ENCODE measurements at places on chromosomes 2 and 18.

DNA sequence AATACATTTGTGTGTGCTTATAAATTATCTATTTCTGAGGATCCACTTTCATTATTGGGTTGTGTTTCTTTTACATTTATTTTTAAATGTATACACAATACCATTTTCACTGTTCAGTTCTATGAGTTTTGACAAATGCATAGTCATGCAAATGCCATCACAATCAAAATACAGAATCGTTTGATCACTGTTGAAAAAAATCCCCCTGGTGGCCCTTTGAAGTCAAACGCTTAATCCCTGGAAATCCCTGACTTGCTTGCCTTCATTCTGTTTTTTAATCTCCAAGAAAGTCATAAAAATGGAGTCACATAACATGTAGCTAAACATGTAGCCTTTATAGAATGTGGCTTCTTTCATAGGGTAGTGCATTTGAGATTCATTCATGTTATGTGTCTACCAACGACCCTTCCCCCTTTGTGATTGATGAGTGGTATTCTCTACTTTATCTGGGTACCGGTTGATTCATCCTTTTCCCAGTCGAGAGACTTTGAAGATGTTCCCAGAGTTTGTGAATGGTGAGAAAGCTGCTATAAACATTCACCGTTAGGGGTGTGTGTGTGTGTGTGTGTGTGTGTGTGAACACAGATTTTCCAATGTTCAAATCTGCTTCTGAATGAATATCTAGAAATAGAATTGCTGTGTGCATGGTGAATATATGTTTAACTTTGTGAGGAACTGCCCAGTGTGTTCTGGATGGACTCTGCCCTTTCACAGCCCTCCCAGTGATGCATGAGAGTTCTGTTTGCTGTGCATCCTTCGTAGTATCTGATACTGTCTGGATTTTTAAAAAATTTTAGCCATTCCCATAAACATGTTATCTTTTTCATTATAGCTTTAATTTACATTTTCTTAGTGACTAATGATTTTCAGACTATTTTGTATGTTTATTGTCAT is 173.6 kb downstream of the GALR1 start:
- DNase-seq = no peak

GRCh38 chr2:3712424-3712823 is 9.0 kb downstream of the DCDC2C start:
- no peak for DNase-seq

DNA sequence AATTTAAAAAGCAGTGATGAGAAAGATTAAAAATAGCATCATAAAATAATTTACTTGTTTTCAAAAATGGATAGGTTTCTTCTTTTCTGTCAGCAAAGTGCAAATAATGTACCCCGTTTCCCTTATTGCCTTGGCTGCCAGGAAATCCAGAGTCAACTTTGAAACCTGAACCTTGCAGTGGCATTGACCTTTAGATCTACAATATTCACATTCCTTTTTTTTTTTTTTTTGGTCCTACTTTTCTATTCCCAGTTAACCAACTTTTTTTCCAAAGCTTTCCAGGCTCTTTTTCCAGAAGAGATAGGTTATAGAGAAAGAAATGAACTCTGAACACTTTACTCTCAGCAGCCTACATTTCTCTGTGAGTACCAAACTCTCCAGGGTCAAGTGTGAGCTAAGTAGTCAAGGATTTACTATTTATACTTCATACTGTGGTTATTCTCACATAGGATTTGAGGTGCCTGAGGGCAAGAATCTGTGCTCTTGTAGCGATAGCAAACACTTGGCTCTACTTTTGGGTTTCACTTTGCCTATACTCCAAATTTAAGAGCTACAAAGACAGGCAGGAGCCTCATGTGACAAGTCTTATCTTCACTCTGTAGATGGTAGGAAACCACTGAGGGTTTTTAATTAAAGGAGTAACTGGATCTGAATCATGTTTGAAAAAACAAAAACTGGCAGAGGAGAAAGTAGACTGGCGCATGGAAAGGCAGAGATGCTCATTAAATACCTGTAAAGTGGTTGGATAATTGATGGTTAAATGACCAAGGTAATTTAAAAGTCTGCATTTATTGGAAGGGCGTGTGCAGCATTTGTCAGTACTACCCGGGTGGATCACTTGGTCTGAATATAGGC is 63.2 kb upstream of the TMEM17 start:
- no peak for DNase-seq

DNA sequence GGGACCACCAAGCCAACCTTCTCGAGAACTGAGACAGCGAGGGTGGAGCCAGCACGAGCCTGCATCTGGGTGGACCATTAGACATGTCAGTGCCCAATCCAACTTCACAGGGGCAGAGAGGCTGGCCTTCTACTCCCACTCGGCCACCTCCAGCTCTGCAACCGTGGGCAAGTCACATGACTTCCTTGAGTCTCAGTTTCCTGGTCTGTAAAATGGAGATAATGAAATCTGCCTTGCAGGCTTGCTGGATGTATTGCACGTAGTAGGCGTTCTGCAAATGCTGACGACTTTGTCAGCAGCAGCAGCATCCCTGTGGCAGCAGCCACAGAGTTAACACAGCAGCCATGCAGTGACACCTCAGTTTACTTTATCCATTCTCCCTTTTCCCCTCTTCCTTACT is 208.9 kb downstream of the GLI2 start:
- DNase-seq = no peak

GRCh38 chr2:66439812-66440542 is 5.1 kb downstream of the MEIS1 start:
- DNase-seq = no peak

DNA sequence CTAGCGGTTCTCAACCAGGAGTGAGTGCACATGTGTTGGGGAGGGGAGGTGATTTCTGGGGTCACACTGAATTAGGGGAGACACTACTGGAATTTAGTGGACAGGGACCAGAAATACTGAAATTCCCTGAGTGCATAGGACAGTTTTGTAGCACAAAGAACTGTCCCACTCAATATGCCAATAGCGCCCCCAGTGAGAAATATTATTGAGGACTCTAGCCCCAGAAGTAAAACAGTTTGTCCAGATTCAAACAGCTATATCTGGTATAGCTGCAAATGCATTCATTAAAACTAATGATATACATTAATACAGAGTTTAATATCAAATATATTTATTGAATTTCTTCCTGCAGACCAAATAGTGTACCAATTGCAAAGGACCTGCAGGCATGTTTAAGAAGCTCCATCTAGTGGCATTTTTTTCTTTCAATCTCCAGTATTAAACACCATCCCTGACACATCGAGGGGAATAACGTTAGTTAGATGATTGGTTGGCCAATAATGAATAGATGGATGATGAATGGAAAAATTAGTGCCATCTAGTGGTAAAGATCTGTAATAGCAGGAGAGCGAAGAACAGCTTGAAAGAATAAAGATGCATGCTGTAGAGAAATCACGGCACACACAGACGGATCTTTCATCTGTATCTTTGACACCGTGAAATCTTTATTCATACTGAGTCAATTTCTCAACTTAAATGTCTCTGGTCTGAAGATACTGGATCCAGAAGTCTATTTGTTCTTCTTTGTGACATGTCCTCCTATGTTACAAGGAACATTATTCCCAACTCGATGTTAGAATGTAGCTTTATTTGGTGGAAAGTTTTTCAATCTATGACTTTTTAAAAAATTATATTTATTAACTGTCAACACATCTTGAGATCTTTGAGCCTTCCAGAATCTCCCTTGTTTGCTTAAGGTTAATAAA is 62.5 kb downstream of the DHRS9 start:
- DNase-seq = no peak

- DNase-seq = no peak
These were observed 43.0 kb upstream of the CHMP1B start for GRCh38 chr18:11808001-11808855.

DNA sequence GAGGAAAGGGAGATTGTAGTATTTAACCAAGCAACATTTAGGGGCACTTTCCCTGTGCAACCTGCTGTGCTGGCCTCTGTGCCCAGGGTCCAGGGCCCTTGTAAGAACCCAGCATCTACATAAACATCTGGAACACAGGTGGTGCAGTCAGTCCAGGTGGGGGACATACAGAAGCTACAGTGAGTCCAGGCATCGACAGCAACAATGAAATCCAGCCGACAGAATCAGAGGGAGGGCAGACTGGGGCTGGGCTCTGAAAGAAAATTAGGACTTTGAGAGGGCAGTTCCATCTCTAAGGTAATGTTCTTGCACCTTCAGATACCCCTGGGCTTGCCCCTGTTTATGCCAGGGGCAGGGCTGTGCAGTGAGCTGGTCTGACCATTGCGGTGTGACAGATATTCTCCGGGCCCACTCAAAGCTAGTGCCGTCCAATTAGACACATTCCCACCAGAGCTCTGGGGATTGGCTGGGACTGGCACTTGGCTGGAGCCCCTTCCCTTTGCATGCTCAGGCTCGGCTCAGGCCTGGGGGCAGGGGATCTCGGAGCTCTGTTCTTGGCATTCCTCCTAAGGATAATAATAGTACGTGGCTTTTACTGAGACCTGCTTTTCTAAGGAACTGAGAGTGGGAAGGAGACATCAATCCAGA is 5.4 kb downstream of the LBH start:
- DNase-seq = no peak

GRCh38 chr18:22169889-22170420 is 566 bp downstream of the GATA6 start:
- no peak for DNase-seq

Data from progenitor cell of endocrine pancreas (in vitro differentiated cells).